Left forelimb (tissue), 1 donor: ENCODE measurements at places on chromosomes 6 and 20.

DNA sequence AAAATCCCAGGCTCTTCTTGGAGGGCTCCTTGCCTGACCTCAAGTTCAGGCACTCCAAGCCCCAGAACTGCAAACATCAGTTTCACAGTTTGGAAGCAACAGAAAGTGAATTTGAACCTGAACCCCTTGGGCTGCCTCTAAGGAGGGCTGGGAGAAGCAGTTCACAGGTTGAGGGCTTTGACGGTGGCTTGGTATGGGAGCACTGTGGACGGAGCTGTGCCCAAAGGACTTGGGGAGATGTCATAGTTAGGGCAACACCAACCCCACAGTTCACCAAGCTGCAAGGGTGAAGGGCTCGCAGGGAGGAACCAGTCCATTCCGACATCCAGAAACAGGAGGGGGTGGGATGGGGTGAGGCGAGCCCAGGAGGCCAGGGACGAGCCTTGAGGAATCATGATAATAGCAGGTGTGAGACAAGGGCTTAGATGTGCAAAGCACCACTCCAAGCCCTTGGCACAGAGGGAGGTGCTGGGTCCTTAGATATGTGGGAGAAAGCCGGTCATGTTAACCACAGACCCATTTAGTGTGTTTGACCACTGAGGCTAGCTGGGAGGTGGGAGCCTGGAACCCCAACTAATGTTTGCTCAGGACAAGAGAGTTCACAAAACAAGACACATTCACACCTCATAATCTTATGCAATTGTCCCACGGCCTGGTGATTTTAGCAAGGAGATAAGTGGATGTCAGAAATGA lies 4.3 kb downstream of the CEBPB start:
- DNase-seq = no peak

GRCh38 chr6:153145591-153145990 lies 14.5 kb upstream of the RGS17 start:
- DNase-seq = no peak

GRCh38 chr20:8943631-8944030 lies 125.3 kb upstream of the PLCB4 start:
- DNase-seq = no peak

GRCh38 chr20:8633366-8633765 lies 435.5 kb upstream of the PLCB4 start:
- DNase-seq = no peak

DNA sequence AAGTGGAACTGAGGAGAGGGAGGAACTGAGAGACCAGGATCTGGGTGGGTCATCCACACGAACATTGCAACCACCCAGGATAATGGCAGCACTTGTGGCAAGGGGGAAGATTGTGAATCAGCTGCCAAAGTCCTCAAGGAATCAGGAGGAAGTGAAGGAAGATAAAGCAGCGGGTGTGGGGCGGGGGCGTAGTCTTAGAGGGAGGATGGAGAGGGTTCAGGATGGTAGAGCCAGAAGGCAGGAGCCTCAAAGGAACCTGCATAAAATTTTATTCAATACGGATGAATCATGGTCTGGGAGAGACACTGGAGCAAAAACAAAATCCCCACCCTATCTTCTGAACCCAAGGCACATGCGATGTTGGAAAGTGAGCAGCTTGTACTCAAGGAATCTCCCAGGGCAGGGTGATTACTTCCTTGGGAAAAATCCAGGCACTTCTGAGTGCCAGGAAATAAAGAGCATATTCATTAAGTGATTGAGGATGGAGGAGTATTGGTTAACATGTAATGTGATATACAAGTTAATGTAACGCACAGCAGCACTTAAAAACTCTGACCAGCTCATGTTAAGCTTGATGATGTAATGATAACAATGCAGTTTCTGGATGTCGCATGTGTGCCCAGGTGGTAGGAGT lies 82.0 kb upstream of the B3GAT2 start:
- no peak for DNase-seq
